ENCODE measurements at places on chromosomes 7 and 10. TPM values are rescaled to one million over a fixed set of nuclear protein-coding genes. Genes with fewer than 3 reads are reported as not detected.

IKZF1 gene
- 2.7 TPM for polyA plus RNA-seq

OPN1SW gene
- polyA plus RNA-seq = 1.3 TPM

SBDS gene
- polyA plus RNA-seq = 88.9 TPM

DNA sequence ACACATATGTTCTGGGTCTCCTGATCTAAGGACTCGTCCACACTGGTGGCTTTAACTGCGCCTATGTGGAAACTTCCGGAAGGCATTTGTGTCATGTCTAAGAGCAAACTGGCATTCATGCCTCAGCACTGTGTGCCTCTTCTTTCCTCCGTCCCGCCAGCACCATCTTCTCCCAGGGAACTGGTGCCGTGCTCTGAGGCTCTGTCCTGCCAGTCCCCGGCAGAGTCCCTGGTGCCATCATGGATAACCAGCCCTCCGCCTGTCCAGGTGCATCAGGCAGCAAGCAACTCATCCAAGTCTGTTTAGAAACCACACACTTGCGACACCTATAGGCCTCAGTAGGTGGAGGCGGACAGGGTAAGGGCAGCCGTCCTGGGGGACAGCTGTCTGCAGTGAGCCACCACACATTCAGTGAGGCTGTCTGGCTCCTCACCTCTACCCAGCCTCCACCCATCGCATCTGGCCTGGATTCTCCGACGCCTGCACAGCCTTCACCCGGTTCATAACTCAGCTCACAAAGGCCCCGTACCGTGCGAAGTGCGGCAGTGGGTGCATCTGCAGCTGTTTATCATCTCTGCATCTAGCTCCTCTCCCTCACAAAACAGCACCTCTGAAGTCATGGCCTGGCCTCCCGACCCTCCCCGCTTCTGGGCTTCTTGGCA lies 162.7 kb downstream of the DIP2C start:
- no peak for DNase-seq

DNA sequence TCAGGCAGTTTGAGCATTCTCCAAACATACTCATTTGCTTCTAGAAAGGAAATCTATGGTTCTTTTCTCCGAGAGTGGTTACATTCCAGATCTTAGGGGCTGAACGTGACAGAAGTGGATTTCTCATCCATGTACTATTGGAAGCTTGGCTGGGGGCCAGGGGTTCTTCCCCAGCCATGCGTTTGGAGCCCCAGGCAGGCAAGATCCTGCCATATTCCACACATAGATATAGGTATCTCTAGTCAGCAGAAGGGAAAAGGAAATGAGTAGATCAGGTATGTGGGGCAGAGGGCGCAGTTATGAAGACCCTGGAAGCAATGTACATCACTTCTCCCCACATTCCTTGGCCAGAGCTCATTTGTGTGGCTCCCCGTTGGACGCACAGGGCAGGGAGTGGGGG lies 299.8 kb downstream of the CCDC3 start:
- no peak for DNase-seq
